ENCODE measurements at places on chromosomes 7 and 10.

GRCh38 chr10:65952086-65952485 lies 973.8 kb upstream of the LRRTM3 start:
- DNase-seq, result no peak

DNA sequence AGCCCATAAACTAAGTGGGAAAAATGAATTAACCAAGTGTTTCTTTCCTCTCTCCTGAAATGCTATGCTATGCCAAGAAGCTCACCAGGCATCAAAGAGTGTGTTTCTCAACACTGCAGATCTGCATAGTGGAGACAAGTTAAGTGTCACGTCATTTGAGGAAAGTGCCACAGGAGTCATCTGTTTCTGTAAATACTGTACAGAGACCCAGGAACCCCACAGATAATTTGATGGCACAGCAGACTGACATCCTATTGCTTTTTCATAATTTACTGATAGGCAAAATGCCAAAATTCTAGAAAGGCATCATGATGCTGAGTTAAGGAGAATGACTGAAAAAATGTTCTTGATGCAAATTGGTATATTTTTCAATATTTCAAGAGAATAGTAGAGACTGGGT lies 124.3 kb downstream of the NRCAM start:
- no peak for DNase-seq

GRCh38 chr7:102978284-102978683 lies 65.5 kb downstream of the LRRC17 start:
- DNase-seq, result no peak

- no peak for DNase-seq
These were observed 83.6 kb downstream of the CD36 start for GRCh38 chr7:80721883-80722615.

DNA sequence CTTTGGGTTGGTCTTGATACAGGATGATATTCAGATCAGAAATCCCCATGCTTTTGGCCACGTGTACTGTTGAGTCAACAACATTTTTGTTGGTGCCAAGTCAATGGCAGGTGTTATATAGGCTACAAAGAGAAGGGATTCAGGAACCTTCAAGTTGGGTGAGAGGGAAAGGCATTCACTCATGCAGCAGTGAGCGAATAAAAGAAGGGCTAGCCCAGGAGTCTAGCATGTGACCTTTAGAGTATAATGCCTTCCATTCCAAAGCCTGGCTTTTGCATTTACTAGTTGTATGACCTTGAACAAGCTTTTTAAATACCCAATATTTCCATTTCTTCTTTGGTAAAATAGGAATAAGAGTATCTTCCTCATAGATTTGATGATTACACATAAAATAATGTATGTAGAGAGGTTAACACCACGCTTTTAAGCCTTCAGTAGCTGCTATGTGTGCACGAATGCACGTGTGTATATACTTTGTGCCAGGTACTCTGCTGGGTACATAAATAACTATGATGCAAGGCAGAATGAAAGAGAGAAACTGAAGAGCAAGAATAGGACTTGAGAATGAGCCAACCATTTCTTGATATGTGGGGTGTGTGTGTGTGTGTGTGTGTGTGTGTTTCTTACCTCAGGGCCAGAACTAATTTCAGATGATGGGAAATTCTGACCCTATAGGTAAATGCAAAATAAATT lies 163.6 kb downstream of the PDE1C start:
- DNase-seq, result no peak

- DNase-seq, result peak; percentile 75
These were observed 811 bp upstream of the ARHGAP12 start for GRCh38 chr10:31929261-31930022.

GRCh38 chr10:133177380-133178157 lies 17.6 kb downstream of the KNDC1 start:
- DNase-seq, result no peak

GRCh38 chr10:31018962-31019361 lies 12.7 kb downstream of the ZNF438 start:
- DNase-seq, result no peak

DNA sequence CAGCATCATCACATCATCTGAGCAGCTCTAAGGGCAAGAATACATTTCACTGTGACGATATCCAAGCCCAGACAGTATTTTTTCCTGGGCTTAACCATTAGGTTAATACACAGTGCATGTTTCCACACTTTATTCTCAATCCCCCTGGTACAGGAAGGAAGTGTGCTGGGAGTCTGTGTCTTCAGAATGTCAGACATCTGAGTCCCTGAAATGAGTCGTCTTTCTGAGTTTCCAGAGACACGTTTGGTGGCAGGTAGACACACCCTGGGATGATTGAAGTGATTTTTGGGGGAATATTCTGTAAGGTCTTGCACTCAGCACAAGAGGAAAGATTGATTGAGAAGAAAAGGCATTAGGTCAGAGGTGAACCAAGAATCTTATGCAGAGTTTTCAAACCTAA lies 13.1 kb upstream of the SHH start:
- no peak for DNase-seq

GRCh38 chr7:30168835-30169573 lies 34.2 kb downstream of the MTURN start:
- no peak for DNase-seq

DNA sequence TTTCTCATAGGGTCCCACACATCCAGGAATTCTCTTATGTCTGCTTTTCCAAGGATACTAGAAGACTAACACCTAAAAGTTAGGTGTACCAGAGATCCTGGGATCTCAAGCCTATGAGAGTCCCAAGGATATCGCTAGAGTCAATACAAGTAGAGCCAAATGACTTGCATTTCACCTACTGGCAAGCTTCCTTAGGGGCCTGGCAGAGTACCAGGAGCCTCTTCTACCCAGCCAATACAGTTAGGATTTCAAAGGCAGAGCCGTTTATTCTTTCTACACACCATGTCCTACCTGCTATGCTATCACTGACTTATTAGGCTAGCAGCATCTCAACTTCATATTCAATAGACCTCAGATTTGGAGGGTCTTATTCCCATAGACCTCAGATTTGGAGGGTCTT lies 53.5 kb upstream of the UNC5B start:
- DNase-seq, result no peak

- DNase-seq, result no peak
These were observed 16.0 kb downstream of the AFAP1L2 start for GRCh38 chr10:114388275-114388674.

- no peak for DNase-seq
These were observed 1256.1 kb upstream of the LRRN3 start for GRCh38 chr7:109834851-109835250.

DNA sequence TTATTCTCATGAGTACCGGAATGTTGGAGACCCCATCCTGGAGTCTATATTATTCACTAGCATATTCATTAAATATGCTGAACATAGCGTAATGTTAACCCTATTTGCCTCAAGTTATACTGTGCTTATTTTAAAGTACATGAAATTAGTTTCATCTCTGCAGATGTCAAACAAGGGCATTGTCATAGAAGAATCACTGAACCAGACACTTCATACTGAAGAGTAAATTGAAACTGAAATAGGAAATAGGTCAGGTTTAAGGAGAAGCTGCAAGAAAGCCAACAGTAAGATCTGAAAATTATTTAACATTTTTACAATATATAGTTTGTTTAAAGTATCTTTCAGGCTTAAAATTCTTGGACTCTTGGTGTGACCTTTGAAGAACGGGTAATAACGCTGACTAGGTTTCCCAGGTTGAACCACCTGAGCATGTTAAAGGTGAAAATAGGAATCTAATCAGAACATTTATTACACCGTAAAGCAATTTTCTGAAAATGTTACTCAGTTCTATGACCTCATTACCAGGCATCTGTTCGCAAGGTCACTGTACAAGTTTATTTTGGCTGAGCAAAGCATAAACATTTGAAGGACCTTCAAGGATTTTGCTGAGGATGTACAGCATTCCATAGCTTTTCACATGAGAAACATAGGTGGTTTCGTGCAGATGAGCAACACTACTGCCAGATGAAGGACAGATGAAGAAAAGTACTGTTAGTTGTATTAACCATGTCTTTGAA lies 82.7 kb downstream of the REEP3 start:
- no peak for DNase-seq

DNA sequence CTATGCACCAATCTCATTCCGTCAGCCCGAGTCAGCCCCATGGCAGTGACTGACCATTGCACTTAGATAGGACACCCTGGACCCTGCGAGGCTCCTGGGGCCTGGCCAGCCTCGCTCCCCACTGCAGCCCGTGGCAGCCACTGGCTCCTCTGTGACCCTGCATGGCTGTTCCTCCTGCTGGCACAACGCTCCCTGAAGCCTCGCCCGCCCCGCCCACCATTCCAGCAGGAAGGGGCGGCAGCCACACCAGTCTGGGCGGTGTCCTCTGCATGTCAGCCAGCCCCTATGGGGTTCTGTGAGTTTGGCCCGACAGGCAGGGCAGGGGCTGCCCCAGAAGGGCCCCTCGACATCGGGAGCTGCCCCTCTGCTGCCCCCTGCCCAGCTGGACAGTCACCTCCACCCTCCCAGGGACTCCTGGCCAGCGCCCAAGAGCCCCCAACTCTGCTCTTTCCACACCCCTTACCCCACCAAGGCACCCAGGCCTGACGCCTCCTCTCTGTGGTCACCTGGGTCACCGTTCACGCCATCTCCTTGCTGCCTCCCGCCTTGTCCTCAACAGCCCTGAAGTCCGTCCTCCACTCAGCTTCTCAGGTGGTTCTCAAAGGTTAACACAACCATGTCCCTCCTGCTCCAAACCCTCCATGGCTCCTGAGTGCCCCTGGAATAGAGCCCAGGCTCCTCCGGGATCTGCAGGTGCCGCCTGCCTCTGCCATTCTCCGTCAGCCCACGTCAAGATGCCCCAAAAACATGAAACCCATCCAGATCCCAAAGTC lies 103.5 kb downstream of the MICALL2 start:
- no peak for DNase-seq

DNA sequence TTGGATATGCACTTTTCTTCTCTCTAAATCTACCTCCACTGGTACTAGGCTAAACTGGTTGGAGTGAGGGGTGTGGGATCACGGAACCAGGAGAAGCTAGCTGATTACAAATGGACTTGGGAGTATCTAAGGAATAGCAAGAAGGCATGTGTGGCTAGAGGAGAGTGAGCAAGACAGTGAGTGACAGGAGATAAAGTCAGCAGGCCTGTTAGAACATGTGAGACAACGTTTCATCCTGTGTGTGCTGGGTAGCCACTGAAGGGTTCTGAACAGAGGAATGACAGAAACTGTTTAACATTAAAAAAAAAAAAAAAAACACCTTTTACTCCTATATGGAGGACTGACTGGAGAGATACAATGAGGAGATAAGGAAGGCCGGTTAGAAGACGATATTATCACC lies 51.7 kb downstream of the ZNF438 start:
- no peak for DNase-seq

DNA sequence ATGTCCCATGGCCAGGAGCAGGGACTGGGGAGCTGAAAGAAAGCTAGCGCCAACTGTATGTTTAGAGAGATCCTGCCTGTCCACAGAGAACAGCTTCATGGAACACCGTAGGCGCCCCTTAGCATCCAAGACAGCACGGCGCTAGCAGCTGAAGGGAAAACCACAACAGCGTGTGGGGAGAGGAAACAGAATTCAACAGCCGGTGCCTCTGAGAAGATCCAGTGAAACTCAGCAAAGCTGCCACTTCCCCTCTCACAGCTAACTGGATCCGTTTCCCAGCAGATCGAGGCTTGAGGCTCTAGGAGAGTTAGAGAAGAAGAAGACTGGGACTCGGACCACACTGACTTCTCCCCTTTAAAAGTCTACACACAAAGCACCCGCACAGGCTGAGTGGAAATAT lies 145.0 kb downstream of the MAD1L1 start:
- DNase-seq, result no peak

DNA sequence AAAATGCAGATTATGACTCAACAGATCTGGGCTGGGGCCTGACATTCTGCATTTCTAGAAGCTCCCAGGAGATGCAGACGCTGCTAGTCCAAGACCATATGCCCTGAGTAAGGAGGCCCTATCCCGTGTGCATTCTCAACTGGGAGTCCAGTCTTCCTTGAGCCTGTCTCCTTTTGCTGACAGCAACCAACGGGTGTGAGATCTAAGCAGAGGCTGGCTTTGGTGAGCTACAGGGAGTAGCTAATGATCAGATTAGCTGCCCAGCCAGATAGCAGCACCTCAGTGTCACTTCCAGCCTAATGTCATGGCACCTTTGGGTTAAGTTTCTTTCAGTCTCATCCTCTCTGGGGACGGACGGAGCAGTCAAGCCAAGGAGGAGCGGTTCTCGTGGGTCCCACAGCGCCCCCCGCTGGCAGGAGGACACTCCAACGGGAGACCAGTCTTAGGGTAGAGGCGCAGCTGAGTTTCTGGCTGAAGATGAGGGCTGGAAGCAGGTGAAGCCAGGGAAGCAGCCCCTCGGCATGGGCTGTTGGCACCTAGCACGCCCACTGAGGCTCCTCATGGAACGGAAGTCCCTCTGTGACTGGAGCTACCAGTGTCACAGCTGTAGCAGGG lies 154.0 kb downstream of the CCDC3 start:
- DNase-seq, result no peak

- no peak for DNase-seq
These were observed 21.3 kb downstream of the FAM107B start for GRCh38 chr10:14753441-14753840.

GRCh38 chr7:131401194-131401593 lies 73.5 kb downstream of the MKLN1 start:
- no peak for DNase-seq

- no peak for DNase-seq
These were observed 14.7 kb upstream of the SLC16A9 start for GRCh38 chr10:59724098-59724938.

GRCh38 chr7:1817061-1817712 lies 147.1 kb downstream of the ELFN1 start:
- no peak for DNase-seq

GRCh38 chr7:149816267-149816751 lies 21.9 kb upstream of the ZNF862 start:
- no peak for DNase-seq

DNA sequence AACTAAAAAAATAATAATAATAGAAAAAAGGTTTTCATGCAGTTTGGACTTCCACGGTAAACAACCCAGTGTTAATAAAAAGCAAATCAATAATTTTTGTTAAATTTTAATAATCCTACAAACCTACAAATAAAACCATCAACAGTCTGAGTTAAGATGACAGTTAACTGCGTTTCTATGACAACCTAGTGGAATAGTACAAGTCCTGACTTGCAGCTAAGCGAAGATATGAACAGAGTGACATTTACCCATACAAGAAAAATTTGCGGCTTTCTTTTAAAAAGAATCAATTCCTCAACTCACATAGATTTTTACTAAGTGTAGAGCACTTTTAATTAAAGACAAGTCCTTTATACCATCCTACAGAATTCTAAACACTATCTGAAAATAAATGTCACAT lies 35.6 kb downstream of the VPS41 start:
- no peak for DNase-seq

- no peak for DNase-seq
These were observed 264.1 kb downstream of the GRID1 start for GRCh38 chr10:86102451-86102850.

GRCh38 chr7:33807779-33808482 lies 97.4 kb upstream of the BMPER start:
- DNase-seq, result no peak

Measured in femur (tissue), 1 donor.